ENCODE measurements at places on chromosomes 4 and X.
A peak's percentile ranks its signal among the peaks of the same experiment; 100 is the strongest.

- DNase-seq: no peak
These were observed 78.1 kb upstream of the BOD1L1 start for GRCh38 chr4:13705521-13706041.

DNA sequence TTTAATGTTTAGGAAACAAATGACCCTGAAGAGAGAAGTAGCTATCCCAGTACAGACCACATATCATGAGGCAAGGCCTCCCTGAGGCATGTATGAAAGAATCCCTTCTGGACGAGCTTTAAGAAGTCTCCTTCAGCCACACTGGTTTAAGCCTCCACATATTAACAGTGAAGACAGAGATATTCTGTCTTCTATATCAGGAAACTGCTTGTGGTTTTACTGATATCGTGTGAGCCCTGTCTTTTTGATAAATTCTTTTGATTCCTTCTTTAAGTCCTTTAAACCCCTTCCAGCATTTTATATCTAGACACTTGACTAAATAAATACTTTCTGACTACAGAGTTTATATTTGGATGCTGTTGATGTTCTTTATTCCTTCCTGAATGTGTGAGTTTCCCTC is 45.9 kb upstream of the GPC4 start:
- peak; percentile 50 for DNase-seq

GRCh38 chr4:165331359-165331758 is 3.9 kb downstream of the MSMO1 start:
- no peak for DNase-seq

- DNase-seq: no peak
These were observed 92.0 kb upstream of the PTPN13 start for GRCh38 chr4:86502081-86502480.

DNA sequence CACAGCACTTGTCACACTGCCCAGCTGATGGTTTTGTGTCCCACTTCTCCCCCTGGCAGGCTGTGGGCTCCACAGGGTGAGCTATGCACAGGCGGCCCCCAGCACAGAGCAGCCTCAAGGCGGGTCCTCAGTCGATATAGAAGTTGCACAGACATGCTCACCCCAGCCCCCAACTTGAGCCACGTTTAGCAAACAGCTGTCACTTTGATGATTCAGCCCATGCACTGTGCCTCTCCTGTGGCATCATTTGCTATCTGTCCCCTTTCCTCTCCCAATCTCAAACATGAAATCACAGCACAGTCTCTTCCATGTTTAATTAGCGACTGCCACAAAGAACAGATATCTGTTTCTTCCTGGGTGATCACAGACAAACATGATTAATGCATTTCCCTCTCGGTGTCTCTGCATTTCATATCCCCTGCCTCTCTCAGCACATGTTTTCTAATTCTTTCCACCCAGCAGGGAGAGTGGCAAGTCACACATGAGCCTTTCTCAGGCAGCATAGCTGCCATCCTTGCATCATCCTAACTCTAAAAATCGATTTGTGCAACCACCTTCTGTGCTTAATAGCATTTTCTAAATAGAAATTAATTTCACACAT is 204.9 kb downstream of the EVC2 start:
- DNase-seq: no peak

- no peak for DNase-seq
These were observed 66.5 kb downstream of the PDHA1 start for GRCh38 chrX:19410259-19410658.

DNA sequence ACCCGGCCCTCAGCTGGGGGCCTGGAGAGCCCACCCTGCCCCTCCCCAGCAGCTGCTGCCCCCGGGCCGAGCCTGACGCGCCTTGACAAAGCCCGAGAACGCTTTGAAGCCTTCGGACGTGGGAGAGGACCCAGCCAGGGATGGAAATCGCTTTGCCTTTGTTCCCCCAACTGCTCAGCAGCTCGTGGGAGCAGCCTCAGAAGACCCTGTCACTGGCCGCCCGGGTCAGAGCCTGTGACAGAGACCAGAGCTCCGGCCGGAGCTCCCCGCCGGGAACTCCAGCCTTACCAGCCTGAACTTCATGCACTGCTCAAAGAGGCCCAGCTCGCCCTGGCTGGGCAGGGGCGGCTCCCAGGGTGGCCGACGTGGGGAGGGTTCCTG is 2.6 kb upstream of the SLC6A8 start:
- no peak for DNase-seq

DNA sequence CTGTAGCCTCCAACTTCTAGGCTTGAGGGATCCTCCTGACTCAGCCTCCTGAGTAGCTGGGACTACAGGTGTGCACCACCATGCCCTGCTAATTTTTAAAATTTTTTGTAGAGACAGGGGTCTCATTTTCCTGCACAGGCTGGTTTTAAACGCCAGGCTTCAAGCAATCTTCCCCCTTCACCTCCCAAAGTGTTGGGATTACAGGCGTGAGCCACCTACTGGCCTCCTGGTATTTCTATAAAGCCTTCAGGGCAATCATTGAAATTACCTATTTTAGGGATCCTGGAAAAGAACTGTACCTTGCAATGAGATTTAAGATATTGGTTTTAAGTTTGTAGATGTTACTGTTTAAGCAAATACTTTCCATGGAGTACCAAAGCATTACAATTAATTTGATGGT is 13.5 kb upstream of the PLS3 start:
- no peak for DNase-seq

GRCh38 chr4:45241976-45242375 is 515.6 kb upstream of the GNPDA2 start:
- no peak for DNase-seq

- no peak for DNase-seq
These were observed 102.7 kb upstream of the ZNF827 start for GRCh38 chr4:146041139-146042004.

DNA sequence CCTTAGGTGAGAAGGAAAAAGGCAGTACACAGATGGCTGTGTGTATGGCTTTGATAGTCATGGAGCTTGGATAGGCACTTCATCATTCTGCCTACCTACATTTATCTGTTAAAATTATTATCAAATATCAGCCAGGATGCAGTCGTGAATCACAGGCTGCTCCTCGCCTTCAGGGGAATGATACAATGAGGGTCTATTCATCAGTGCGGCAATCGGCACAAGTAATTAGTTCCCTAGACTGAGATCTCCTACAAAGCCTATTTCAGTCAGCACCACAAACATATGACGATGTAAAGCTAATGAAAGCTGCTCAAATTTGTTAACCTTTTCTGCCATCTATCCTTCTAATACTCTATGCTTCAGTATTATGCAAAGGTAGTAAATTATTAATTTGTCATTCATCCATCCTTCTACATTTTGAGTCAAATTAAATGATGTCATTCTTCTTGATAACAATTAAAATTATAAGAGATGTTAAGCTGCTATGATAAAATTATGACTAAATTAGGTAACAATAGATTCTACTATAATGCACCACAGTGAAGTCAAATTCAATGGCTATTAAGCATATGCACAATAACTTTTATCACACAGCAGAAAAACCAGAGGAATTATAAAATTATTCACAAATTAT is 19.0 kb downstream of the MAB21L2 start:
- no peak for DNase-seq

DNA sequence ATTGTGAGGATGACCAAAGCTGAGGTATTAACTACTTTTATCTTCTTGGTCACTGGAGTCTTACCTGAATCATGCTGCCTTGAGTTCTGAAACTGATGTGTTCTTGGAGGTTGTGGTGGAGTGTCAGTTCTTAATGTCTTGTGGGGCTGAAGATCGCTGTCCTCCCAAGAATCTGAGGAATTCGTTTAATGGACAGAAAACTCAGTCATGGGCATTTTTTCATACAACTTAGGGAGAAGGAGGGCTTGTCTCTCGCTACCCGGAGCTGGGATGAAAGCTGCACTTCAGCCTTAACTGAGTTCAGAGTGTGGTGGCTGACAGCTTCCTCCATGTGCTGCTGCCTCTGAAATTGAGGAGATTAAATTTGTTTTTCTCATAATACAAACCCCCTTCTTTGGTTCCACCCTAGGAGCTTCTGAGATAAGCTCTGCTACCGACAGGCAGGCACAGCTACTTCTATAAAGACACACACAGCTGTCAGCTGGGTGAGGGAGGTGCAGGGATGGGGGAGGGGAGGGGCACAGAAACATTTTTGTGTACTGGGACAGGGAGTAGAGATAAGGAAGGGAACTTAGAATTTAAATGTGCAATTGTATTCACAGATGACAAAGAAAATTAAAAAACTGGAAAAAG is 30.8 kb downstream of the RBBP7 start:
- peak; percentile 49 for DNase-seq

GRCh38 chrX:24229976-24230375 is 80.4 kb downstream of the ZFX start:
- DNase-seq: peak; percentile 39

DNA sequence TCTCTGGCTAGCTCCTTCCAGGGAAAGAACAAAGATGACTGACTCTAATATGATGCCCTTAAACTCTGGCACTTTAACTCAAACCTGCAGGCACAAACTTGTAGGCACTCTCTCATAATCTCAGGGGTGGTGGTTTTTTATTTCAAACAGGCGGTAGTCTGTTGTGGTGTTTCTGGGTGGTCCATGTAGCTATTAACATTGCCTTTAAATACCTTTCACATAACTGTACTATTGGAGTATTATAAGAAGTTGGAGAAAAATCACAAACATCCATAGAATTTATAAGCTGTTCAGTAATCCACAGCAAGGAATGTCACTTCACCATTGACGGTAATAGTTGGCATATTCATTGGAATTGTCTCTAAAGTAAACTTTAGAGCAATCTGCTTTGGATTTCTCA is 204.2 kb upstream of the PDE5A start:
- DNase-seq: no peak

DNA sequence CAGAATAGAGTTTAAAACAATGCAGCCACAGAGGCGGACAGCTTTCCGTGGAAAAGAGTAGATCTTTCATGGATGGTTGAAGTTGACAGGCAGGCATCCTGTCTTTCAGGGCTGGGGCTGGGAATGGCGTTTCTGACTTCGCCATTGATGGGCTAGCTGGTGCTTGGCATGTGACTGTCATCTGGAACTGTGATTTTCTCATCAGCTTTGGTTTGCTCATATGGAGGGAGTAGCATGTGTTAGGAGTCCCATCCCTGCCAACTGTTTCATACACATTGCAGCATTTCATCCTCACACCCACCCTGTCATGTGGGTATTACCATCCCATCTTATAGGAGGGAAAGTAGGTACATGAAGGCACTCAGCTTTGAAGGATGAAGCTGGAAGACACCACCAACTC is 49.2 kb upstream of the STX18 start:
- DNase-seq: no peak

DNA sequence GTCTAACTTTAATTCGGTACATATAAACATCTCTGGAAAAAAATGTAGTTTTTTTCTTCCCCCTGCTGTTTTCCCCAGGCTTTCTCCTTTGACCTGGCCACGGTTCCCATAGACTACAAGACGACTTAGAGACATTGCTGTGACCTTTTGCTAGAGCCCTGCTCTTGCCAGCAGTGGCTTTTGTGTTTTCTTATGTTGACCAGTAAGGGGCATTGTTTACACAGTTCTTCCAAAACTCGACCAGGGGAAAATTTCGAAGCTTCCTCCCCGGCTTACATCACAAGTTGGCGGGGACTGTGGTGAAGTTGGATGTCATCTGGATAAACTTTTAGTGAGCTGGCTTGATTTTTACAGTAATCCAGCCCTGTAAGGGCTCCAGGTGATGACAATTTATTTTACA is 9.3 kb downstream of the CCDC160 start:
- no peak for DNase-seq

- no peak for DNase-seq
These were observed 43.2 kb upstream of the PDGFRA start for GRCh38 chr4:54185866-54186265.

GRCh38 chr4:72987741-72988729 is 81.5 kb downstream of the COX18 start:
- peak; percentile 59 for DNase-seq

GRCh38 chr4:95536650-95537049 is 12.1 kb downstream of the UNC5C start:
- no peak for DNase-seq

GRCh38 chr4:71830-72229 is 18.7 kb downstream of the ZNF595 start:
- no peak for DNase-seq

- no peak for DNase-seq
These were observed 100.4 kb downstream of the ITM2A start for GRCh38 chrX:79266702-79267101.

DNA sequence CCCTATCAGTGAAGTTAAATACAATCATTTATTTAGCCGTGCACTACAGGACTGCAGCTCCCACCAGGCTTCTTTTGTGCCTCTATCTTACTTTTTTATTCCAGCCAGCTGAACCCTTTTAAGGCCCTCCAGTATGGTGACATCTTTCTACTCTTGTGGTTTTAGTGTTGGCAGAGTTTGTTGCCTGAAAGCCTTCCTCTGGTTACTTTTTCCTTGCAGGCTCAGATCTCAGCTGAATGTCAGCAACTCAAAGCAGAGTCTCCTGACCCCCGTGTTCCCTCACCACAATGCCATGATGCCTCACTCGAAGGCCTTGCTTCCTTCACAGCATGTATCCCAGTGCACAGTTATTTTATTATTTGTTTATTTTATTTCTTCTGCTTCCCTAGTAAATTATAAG is 818.9 kb upstream of the LCORL start:
- no peak for DNase-seq

DNA sequence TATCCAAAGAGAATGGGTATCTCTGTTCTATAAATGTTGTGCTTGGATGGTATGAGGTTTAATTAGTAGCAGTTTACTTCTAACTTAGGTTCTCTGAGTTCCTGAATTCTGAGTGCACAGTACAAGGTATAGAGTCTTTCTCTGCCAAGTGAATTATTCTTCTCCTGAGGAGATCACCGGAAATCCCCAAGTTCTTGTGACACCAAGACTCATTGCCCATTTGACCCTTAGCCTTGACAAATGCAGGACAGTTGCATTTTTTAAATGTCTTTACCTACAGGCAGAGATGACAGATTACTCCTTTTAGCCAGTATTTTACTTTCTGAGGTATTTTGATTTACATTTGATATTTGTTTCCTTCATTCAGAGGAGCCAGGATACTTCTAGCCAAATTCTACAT is 72.9 kb downstream of the MAOA start:
- DNase-seq: no peak

DNA sequence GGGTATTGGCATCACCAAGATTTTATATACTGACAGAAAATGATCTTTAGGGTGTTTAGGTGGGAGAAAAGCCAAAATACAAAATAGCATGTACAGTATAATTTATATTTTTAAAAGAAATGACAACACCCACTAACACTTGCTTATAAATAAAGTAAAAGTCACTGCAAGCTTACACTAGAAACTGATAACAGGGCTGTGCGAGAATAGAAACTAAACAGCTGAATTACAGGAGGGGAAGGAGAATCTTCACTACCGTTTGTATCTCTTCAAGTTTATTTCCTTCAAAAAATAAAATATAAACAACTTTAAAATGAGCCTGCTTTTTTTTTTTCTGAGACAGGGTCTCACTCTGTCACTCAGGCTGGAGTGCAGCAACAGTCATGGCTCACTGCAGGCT is 22.8 kb downstream of the GRSF1 start:
- no peak for DNase-seq

DNA sequence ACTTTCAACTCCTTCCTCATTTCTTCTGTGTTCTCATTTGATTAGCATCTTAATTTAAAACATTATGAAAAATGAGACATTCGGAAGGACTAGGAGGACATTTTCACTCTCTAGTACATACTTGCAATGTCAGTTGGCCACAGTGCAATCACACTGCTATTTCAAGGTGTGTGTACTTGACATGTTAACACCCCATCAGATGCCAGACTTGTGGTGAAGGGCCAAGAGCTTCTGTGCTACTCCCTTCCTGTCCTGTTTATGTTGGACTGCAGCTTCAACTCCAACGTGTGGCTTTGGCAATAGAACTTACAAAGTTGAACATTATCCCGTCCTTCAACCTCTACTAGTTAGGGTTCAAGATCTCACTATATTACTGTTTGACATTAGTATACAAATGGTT is 221.0 kb downstream of the PALLD start:
- peak; percentile 30 for DNase-seq

- peak; percentile 22 for DNase-seq
These were observed 30.6 kb downstream of the ANK2 start for GRCh38 chr4:113080050-113080449.

All from amniotic epithelial cell (primary cell).